ENCODE measurements at places on chromosomes 5 and 9. TPM values are rescaled to one million over a fixed set of nuclear protein-coding genes. Genes with fewer than 3 reads are reported as not detected.

DNA sequence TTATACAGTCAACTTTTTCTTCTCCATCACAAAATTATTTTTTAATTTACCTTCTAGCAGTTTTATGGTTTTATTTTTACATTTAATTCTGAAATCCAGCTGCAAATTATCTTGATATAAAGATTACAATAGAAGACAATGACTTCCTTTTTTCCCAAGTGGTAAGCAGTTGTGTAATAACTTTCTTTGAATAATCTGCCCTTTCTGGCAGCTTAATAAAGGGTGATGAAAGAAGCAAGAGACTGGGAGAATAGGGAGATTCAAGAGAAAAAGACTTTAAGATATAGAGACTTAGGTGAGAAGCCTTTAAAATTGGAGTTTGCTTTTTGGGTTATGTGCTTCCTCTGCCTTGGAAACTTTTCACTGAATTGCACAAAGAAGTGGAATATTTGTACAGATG, 100.4 kb upstream of the FREM1 start:
- no peak for DNase-seq

DNA sequence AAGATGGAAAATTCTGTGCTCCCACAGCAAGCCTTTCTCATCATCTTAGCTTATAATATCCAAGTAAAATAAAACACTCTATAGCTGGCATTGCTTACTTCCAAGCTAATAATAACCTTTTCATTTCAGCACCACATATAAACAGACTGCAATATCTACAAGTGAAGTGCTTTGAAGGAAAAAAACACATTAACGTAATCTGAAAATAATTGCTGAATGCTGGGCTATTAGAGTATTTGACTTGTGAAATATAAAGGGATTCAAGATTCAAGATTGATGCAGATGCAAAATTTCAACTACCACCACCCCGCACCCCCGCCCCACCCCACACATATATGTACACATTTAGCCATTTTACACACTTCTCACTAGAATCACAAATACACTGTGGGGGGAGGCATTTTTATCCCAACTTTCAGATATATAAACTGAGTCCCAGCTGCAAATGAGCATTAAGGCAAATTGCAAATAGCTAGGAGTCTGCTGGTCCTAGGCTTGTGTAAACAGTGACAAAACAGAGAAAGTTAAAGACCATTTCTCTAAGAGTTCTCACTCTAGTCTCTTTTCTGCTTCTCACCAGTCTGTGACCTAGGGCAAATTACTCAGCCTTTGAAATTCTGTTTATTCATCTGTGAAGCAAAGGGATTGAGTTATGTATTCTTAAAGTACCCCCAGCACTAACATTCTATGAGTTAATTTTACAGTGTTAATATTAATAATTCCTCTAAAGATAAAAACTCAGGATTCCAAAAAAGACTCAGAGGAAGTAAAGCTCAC, 489.4 kb downstream of the PRELID2 start:
- DNase-seq, result no peak

- DNase-seq, result no peak
Observed at GRCh38 chr9:90038763-90039162, 434.0 kb downstream of the GADD45G start.

DNA sequence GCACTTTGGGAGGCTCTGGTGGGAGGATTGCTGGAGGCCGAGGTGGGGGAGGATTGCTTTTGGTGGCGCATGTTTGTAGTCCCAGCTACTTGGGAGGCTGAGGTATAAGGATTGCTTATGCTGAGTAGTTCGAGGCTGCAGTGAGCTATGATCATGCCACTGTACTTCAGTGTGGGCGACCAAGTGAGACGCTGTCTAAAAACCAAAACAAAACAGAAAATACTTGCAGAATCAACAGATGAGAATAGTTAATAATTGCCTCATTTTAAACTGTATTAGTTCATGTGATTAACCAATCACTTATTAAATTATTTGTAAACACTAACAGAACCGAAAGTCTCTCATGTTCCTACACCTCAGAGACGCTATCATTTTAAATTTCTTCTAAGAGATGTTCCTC, 118.1 kb downstream of the CCDC171 start:
- no peak for DNase-seq

CCL27 gene
- total RNA-seq, result not detected

DNA sequence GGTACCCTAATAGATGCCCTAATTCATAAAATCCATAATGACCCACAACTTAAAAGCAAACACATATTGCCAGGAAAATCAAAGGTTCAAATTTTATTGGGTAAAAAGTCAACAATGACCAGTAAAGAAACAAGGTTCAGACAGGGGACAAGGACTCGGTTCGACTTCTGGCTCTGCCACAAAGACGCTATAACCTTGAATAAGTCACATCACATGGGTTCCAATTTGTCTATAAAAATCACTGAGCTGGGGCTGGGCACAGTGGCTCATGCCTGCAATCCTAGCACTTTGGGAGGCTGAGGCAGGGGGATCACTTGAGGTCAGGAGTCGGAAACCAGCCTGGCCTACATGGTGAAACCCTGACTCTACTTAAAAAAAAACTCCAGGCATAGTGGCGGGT, 80.5 kb downstream of the SERINC5 start:
- DNase-seq, result peak; percentile 16

KLF4 gene
- total RNA-seq, result 0.53 TPM

DNA sequence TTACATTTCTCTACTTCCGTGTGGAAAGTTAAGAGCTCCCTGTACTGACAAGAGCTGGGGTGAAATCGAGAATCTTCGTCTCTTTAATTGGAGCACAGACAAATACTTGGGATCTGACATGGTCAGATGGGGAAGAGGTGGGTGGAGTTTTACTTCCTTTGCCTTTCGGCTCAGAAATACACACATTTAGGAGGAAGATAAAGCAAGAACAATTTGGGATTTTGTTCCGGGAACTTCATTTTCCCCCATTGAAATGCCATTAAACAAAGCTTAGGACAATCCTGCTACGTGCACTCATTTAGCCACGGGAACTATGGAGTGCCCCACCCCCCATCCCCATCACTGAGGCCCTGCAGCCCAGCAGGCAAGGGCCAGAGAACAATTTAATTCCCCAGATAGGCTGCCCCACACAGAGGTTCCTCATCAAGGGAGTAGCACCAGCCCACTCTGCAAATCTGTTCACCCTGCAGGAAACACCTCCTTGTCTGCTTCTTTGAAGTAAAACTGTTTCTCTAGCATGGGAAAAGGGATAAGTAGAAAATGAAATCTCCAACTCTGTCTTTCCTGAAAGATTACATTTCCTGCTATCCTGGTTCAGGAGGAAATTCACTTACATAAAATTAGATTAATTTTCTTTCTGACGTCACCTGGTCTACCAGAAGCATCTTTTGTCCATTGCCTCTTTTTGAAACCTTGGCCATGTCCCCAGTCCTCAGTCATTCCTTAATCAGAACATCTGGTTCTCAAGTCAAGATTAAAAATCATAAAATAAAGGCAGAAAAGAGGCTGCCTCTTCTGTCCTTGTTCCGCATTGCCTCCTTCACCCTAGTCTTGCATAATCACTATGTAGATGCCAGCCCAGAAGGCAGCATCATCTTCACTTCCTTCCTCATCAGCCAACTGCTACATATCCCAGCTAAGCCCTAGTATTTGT, 206.4 kb downstream of the ENC1 start:
- no peak for DNase-seq

GPR150 gene
- 0.58 TPM for total RNA-seq

DNA sequence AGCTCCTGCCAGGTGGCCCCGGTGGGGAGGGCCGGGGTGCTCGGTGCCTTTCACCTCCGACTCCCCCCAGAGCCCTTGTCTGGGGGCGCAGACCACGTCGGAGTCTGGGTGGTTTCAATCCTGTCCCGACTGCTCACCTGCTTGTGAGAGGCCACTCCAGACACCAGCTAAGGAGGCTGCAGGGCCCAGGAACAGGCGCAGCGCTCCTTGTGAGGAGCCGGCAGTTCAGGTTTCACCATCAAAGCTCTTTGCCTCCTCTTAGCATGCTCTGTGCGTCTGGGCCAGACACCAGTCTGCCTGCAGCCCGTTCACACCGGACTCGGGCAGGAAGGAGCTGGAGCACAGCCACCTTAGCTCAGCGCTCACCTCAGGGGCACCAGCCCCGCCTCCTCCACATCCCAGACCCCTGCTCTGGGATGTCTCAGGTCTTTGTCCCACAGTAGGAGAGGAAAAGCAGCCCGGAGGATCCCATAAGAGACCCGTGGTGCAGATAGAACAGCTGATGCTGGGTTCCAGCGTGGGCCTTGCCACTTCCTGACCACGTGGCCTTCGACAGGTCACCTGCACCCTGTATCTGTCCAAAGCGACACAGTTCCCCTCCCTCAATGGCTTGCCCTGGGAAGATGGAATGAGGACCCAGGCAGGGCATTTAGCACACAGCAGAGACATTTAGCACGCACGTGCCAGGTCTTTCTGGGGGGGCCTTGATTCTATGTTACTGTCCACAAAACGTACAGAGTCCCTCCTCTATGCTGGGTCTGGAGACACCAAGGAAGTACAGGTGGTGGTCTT, 106.2 kb upstream of the LMX1B start:
- no peak for DNase-seq

ANKRD20A1 gene
- total RNA-seq, result not detected

GRCh38 chr5:58544195-58544594, 38.7 kb upstream of the RAB3C start:
- no peak for DNase-seq

GRCh38 chr9:137762414-137763061, 115.0 kb upstream of the CACNA1B start:
- DNase-seq, result no peak

GRCh38 chr5:110086658-110087388, 397.1 kb downstream of the MAN2A1 start:
- peak; percentile 53 for DNase-seq

GRCh38 chr5:63961125-63961597, 1.1 kb downstream of the HTR1A start:
- DNase-seq, result no peak

- DNase-seq, result peak; percentile 67
Observed at GRCh38 chr9:88923653-88924288, 67.5 kb upstream of the S1PR3 start.

GRCh38 chr5:38360323-38361061, 102.1 kb downstream of the EGFLAM start:
- no peak for DNase-seq

DNA sequence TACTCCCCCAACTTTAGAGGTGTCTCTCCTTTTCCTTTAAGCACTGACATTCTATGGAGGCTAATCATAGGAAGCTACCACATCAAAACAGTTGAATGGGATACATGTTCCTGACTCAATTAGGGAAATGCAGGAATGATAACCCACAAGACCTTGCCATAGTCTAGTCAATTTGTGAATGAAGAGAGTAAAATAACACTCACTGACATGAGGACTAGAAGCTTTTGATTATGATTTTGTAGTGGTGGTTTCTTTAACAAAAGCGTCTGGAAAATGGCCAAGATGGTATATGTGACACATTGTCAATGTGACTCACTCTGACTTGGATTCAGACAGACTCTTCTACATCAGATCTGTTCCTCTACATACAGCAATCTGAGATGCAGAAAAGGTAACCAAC, 13.7 kb upstream of the PRELID2 start:
- DNase-seq, result no peak

GRCh38 chr5:107739661-107740060, 68.9 kb upstream of the EFNA5 start:
- DNase-seq, result no peak

QRFP gene
- total RNA-seq, result not detected

DNA sequence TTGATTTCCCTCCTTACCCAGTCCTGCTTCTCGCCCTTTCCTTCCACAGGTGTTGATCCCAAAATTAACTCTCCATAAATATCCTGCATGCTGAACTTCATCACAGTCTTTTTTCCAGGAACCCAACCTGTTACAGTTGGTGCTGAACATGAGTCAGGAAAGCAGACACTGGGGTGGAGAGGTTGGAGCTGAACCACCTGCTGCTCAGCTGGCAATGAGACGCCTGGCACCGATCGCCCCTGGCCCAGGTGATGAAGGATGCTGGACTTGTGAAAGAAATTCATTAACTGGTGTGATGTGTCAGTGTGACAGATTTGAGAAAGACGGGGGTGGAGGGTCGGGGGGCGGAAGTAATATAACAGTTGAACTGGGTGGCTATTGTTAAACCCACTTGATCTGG, 30.6 kb downstream of the CPLX2 start:
- DNase-seq, result no peak

Data from activated CD8-positive, alpha-beta memory T cell treated with anti-CD3 and anti-CD28 coated beads, Interleukin-2, amount 10 ng/mL, durations not matched to agents 7 days and 5 days (primary cell).